Mesothelial cell of epicardium (in vitro differentiated cells): ENCODE measurements at places on chromosomes 7 and 10. TPM values are rescaled to one million over a fixed set of nuclear protein-coding genes. Genes with fewer than 3 reads are reported as not detected.

CALML5 gene
- total RNA-seq = 0.42 TPM in 1 of 3 replicates, not detected in the others

NPSR1 gene
- total RNA-seq = not detected in 3 replicates

TEX47 gene
- total RNA-seq = not detected in 3 replicates

GTF2IRD1 gene
- total RNA-seq = 73.3 to 84.0 TPM (median 80.8 TPM) in 3 replicates

PROSER2 gene
- total RNA-seq = 16.9 to 17.8 TPM (median 17.6 TPM) in 3 replicates

MACROH2A2 gene
- total RNA-seq = 122 to 128 TPM (median 125 TPM) in 3 replicates

OR2A5 gene
- not detected in 3 replicates for total RNA-seq
